ENCODE measurements at places on chromosomes 6 and 20.
A peak's percentile ranks its signal among the peaks of the same experiment; 100 is the strongest.

GRCh38 chr6:583635-584034 lies 73.3 kb downstream of the HUS1B start:
- DNase-seq: no peak

DNA sequence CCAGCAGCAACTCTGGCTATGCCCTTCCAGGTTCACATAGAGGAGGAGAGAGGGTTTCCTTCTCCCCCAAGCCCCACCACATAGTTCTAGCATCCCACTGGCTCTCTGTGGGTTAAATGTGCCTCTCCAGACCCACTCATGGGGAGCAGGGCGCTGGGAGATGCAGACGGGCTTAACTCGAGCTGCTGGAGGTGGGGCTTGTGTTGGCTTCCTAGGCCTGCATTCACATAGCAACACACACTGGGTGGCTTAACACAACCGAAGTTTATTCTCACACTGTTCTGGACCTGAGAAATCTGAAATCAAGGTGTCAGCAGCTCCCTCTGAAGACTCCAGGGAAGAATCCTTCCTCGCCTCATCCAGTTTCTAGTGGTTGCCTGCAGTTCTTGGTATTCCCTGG lies 33.6 kb downstream of the SLC2A10 start:
- DNase-seq: no peak

- no peak for DNase-seq
Observed at GRCh38 chr20:19419396-19419795, 207.0 kb downstream of the SLC24A3 start.

GRCh38 chr6:159104931-159105330 lies 60.1 kb upstream of the TAGAP start:
- DNase-seq: peak; percentile 60

DNA sequence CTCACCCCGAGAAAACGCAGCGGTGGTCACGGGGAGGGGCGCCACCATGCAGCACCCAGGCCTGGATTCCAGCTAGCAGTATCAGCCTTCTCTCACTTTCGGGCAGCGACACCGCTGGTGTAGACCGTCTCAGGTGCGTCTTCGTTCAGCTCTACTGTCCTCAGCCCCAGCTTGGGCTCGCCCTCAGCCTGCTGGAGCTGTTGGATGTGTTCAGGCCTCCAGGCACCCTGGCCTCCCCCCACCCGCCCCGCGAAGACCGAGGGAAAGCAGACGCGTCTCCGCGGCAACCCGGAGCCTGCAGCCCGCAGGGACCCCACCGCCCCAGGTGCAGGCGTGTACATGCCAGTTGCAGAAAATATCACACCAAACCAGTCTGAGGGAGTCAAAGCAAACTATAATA lies 60.8 kb upstream of the CARMIL1 start:
- DNase-seq: no peak

DNA sequence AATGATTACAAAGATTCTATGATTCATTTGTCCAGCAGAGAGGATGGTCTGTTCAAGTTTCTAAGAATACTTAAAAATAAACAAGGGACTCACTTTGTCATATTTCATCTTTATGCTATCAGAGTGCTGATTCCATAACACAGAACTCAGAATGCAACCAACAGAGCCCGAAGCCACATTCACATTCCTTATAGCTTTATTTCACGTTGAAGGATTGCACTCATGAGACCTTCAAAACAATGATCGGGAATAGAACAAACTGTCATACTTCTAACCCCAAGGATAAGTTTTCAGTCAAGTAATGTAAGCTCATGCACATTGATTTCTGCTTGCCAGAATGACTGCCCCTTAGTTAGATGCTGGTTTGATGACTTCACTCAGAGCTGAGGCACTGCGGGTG lies 25.2 kb downstream of the FNDC1 start:
- DNase-seq: no peak

DNA sequence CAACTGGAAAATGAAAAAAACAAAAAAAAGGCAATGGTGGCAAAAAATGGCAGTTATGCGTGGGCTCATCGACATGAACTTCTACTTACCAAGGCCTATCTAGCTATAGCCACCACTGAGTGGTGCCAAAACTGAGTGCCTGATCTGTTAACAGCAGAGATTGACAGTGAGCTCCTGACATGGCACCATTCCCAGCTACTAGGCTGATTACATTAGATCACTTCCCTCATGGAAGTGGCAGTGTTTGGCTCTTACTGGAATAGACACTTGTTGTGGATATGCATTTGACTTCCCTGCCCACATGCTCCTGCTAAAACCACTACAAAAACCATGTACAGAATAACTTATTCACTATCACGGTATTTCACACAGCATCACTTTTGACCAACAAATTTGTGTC lies 216.1 kb upstream of the SGK1 start:
- DNase-seq: no peak

DNA sequence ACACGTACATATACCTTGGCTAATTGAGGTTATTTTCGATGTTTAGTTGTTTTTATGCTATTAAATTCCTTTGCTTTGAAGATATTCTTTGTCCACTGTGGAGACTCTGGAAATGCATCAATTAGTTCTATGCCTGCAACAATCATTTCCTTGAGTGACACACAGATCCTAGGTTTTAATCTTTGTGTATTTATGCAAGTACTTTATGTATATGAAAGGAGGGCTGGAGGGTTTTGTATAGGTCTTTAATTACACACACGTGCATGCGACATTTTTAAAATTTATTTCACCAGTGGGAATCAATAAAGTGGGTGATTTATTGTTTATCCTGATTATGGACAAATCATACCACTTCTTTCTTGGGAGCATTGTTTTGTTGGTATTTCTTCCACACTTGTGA lies 57.3 kb downstream of the ZFAND3 start:
- no peak for DNase-seq

- DNase-seq: no peak
Observed at GRCh38 chr20:8306937-8307336, 174.9 kb downstream of the PLCB1 start.

GRCh38 chr6:65229825-65230224 lies 477.2 kb downstream of the EYS start:
- no peak for DNase-seq

DNA sequence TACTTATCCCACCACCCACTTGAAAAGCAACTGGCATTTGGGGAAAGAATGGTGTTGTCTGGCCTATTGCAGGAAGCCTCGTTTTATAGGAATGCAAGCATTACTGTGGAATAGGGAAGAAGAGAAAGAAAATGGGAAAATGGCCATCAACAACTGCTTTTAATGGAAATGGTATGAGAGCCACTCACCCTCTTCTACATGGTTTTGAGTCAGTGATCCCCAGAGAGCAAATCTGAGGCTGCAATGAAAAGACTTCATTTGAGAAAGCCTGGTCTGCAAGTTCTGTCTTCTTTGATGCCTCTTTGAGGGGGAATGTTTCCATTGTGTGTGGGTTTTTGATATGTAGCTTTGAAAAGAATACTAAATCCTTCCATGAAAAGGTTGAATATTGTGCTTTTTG lies 172.3 kb upstream of the HDDC2 start:
- DNase-seq: no peak

GRCh38 chr20:57179265-57179664 lies 87.2 kb downstream of the BMP7 start:
- no peak for DNase-seq

DNA sequence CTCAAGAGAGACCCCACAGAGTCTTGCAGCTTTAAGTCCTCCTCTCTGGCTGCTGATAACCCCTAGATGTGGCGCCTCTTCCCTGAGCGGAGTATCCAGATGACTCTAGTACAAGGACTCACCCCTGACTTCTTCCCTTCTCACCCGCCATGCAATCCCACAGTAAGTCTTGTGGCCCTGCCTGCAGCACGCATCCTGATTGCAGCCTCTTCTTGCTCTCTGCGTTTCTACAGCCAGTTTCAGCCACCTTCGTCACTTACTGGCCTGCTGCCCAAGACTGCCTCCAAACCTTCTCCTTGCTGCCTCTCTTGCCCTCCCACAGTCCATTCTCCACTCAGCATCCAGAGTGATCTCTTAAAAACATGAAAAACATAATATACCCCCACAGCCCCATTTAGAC lies 2.4 kb upstream of the RPP40 start:
- no peak for DNase-seq

DNA sequence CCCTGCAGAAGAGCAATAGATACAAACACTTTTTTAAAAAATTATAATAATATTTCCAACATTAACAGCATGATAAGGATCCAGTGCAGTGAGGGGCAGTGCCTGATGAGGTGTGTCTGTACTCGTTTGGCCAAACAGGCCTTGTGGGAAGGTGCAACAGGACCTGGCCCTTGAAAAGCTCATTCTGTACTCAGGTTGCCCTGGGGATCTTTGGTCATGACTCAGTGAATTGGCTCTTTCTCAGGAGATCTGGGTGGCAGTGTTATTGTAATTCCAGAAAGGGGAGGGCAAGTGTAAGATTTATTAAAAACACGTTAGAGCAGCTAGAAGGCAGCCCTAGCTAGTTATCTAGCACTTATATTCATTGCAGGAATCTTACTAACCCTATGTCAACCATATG lies 2.9 kb upstream of the SPINT3 start:
- no peak for DNase-seq

GRCh38 chr20:61875221-61875885 lies 190.3 kb downstream of the TAF4 start:
- DNase-seq: peak; percentile 19

GRCh38 chr6:74805916-74806696 lies 399.7 kb downstream of the COL12A1 start:
- DNase-seq: no peak

- no peak for DNase-seq
Observed at GRCh38 chr6:56297022-56297989, 49.9 kb upstream of the COL21A1 start.
